ENCODE measurements at places on chromosomes 2 and 18.

- DNase-seq: peak; percentile 48
Observed at GRCh38 chr2:195659982-195660890, 3.2 kb downstream of the SLC39A10 start.

DNA sequence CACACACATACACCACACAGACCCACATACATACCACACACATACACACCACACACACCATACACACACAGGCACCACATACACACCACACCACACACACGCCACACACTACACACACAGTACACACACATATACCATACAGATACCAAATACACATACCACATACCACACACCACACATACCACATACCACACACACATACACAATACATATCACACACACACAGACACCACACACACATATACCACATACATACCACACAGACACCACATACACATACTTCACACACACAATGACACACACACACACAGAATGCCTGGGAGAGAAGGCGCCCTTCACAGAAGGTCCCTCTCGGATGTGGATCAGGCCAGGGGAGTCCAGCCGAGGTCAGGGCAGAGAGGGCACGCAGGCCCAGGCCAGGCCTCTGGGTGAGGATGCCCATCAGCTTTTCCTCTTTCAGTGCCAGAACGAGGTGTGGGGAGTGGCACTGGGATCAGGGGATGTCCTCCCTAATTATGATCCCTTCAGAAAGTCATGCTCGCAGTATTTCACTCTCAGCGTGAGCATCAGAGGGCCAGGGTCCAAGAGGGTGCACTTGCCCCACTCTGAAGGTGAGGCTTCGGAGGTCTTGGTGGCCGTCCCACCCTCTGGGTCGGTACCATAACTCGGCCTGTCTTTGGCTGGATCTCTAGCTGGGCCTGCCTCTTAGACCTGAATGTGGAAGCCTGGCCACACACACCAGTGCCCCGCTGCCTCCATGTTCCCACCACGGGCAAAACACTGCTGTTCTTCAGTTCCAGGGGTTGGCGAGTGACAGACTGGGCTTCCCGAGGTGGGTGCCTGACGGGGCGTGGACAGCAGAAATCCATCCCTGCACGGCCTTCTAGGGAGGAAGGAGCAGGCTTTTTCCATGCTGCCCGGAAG lies 70.6 kb upstream of the ODC1 start:
- DNase-seq: peak; percentile 31

GRCh38 chr2:16149349-16150243 lies 209.2 kb downstream of the MYCN start:
- DNase-seq: no peak

DNA sequence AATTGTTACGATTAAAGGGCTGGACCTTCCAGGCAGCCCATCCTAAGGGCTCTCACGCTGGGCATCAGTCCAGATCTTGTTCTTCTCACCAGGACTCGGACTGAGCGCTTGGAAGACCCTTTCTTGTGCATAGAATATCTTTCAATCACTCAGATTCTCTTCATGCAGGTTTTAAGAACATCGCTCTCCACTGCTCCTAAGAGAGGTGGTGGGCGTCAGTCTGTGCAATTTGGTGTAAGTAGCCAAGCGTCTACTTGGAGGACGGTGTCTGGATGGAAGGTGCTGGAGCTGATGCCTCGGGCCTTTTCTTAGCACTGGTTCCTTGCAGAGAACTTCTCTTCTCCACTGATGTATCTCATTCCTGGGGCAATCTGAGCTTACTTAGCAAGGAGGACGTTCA lies 68.7 kb downstream of the ASB1 start:
- DNase-seq: no peak

- DNase-seq: no peak
Observed at GRCh38 chr2:11657646-11658045, 12.3 kb downstream of the NTSR2 start.

DNA sequence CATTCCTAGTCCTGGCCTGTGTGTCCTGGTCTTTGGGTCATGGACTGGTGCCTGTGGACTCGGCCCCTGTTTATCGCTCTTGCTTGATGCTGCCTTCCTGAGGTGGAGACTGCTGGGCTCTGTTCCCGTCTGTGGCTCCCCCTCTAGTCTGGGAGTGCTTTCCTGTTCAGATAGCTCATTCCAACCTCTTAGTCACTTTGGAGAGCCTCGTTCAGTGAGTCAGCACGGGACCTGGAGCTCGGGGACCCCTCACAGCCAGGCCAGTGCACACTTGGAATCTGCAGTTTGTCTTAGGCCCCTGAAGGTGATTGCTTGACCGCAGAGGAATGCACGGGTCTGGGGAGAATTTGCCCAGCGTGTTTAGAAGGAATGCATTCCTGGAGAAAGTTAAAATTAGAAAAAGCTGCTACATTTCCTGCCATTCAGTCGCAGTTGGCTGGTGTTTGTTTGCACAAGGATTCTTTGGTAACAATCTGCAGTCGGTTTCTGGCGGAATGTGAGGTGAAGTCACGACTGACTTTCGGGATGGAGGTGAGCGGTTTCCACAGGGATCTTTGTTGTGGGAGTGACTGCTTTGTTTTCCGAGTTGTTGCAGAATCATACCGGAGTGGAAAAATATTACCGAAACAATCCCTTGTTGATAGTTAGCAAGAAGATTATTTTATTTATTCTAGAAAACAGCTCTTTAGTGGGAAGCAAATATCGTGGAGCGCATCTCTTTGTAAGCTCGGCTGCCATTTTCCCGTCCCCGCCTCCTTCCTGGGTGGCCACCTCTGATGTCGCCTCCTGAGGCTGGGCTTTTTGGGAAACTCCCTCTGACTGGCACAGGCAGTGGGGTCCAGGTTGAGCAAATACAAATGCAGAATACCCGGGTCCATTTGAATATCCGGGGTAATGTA lies 29.6 kb downstream of the SH3BP4 start:
- DNase-seq: peak; percentile 80

DNA sequence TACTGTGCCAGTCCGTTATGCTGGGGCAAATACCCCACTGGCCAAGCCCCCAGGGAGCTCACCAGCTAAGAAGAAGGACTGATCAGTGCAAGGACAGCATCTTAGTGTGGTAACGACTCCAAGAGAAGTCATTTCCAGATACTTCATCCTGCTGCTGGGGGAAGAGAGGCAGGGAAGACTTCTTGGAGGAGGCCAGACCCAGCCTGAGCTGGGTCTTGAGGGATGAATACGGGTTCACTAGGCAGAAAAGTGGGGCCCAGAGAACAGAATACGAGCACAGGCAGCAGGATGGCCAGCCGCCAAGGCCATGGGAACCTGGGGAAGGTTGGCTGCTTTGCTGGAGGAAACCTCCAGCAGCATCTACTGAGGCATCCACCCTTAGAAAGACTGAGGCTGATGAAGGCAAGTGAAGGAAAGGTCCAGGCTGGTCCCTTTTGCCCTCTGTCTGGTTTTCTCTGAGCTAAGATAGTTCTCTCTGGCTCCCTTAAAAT lies 84.1 kb downstream of the GLI2 start:
- DNase-seq: no peak

- no peak for DNase-seq
Observed at GRCh38 chr18:62347089-62347506, 22.0 kb downstream of the TNFRSF11A start.

DNA sequence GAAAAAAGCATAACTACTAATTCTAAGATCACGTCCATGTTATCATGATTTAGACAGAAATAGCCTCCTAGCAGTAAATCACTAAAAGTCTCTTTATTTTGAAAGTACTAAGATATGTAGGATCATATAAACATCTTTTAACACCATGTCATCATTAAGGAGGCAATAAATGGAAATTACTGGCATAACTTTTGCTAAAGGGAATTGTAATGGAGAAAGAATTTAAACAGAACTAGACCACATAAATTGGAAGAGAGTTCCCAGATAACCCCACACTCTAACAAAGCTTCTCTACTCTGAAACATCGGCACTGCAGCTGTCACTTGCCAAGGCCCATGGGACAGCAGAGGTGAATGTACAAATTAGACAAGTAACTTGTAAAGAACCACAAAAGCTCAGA lies 29.5 kb downstream of the STK39 start:
- no peak for DNase-seq

DNA sequence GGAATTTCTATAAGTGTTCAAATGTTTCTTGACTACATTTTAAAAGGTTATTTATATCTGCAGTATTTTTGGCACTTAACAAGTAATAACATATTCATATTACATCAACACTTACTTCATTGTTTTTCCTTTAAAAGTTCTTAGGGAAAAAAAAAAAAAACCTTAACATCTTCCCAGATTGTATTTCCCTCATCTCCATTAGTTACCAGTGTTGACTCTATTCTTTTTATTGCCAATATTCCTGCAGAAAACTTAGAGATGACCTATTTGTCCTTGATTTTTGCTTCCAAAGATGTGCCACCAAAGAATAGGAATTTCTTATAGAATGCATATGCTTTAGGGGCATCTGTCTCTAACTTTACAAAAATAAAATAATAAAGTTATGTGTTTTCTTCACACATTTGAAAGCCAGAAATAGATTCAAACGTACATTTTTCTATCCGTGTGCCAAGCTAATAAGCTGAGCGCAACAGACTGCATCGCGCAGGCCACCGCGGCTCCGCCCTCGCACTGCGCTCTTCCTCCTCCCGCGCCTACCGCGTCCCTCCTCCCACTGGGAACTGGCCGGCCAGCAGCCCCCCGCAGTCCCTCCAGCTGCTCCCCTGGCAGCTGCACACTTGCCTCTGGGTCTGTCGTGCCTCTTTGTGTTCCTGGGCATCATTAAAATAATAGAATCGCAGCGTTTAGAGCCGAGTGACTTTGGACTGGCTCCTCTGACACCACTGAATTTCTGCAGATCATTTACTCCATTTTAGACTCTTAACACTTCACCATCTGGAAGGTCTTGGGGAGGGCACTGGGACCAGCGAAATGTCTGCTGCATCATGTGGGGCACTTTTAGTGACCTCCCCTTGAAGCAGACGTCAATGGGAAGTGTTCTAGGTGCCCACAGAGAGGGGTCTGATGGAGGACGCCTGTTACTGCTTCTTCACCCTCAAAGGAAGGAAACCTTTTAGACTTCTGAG lies 21.2 kb upstream of the NAB1 start:
- peak; percentile 73 for DNase-seq

DNA sequence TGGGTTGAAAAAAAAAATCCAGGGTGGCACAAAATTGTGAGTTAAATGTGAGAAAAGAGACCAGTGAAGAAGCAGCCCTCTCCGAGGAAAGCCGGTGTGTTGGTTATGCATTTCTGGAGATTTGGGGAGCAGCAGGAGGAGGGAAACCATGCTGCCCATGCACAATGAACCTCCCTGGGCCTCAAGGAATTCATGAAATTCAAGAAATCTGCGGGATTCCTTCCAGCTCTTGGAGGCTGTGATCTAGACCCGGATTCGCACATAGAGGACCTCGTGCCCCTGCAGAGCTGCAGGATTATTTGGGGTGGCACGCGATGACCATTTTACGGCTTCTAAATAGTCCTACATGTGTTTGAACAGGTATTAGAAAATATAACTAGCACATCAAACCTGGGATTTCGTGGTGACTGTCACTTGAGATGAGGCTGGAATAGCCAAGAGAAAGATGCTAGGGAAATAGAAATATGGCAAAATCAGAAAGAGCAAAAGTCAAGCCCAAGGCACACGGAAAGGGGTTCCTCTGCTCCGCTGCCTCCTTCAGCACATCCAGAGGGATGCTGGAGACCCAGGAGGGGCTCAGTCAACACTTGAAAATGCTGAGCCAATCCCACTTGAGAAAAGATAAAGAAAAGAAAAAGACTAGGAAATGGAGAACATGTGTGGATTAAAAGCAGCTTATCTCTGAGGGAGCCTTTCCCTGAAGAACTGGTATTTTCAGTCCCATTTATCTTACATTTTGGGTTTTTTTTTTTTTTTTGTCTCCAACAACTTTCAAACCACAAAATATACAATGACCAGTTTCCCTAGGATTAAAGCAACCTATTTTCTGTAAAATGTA lies 22.0 kb downstream of the KCTD1 start:
- DNase-seq: peak; percentile 52

- DNase-seq: no peak
Observed at GRCh38 chr2:98771721-98772524, 41.0 kb upstream of the MGAT4A start.

GRCh38 chr2:226902041-226902966 lies 66.5 kb downstream of the RHBDD1 start:
- no peak for DNase-seq

DNA sequence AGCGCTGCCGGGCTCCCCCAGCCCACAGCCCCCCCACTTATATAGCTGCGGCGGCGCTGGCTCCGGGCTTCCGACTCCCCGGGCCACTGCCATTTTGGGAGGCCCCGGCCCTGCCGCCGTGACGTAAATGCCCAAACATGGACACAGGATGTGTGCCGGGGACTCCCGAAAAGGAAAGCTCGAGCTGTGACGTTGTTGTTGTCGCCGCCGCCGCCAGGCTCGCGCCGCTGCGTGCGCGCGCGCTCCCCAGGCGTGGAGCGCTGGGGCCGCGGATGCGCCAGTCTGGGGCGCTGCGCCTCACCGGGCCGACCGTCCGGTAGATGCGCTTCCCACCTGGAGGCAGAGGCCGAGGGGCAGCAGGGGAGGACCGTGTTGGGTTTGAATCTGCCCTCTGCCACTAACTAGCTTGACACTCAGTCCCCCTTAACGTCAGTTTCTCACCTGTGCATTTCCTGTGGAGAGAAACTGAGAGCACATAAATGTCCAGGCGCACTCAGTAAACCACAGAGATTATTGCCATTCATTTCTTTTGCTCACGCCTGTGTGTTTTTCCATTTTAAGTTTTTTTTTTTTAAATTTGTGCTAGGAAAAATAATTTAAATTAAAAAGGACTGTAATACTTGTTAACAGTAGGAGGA lies at the start of gene EGR4:
TSS of gene EGR4 (minus strand) at position 15 of the 638 bp plus-strand sequence. CDS start 231 bp downstream, outside the sequence.
- peak; percentile 97 for DNase-seq

GRCh38 chr2:195842932-195843331 lies 185.9 kb downstream of the SLC39A10 start:
- DNase-seq: no peak

DNA sequence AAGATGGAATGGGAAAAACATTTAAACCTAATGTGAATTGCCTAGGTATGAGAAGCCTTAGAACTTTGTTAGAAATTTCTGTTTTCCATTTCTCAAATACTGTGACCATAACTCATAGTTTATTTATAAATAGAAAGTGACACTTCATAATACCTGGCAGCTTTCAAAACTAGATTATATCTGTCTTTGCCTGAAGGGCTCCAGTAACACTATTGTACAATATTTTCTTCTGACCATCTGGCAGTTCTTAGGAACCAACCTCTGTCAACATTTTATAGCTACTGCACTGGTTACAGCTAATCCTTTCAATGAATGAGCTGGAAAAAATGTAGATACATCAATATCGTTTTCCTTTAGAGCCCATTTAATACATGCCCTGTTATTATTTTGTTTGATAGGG lies 237.4 kb downstream of the CAMKMT start:
- DNase-seq: no peak

GRCh38 chr2:162233197-162233596 lies 10.0 kb downstream of the FAP start:
- no peak for DNase-seq

GRCh38 chr2:238900511-238900910 lies 52.6 kb downstream of the TWIST2 start:
- peak; percentile 24 for DNase-seq

DNA sequence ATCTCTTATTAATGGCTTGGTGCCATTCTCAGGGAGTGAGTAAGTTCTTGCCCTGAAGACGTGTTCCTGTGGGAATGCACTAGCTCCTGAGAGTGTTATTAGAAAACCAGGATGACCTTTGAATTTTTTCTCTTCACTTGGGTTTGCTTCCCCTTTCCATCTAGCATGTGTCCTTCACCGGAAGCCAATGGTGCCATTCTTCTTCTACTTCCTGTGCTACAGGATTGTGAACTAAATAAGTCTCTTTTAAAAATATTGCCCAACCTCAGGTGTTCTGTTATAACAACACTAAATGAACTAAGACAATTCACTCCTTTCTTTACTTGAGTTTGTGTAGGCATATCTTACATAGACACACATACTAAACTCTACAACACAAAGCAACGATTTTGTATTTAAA lies 447.0 kb downstream of the SOX11 start:
- no peak for DNase-seq

GRCh38 chr18:40258311-40258710 lies 1696.7 kb upstream of the PIK3C3 start:
- no peak for DNase-seq
